Osteocyte (in vitro differentiated cells): ENCODE measurements at places on chromosomes 6 and 20.
A peak's percentile ranks its signal among the peaks of the same experiment; 100 is the strongest.

GRCh38 chr6:91167846-91168245, 581.0 kb upstream of the MAP3K7 start:
- DNase-seq = no peak

- no peak for DNase-seq
Observed at GRCh38 chr6:161107779-161108730, 116.5 kb downstream of the MAP3K4 start.

DNA sequence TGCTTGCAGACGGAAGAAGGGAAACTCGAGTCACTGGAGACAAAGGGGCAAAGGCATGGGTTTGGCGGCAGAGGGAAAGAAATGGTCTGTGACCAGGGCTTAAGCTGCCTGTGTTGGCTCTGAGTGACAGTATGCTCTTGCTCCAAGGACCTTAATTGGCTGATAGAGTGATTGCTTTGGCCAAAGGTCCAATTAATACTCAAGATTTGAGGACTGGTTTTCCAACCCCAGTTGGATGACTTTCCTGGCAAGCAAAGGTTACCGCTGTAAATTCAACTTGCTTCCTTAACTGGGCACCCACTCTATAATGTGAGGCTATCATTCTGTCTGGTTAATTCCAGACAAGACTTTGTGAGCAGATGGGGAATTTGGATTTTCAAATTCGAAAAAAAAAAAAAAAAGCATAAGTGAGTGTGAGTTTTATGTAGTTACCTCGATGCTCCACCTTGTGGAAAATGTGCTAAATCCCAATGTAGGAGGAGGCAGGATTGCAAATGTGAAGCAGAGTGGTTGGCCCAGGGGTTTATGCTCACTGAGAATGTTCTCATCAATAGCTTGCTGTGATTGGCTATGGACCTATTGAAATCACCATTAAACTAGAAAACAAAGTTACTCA, 150.7 kb upstream of the GMDS start:
- DNase-seq = no peak

DNA sequence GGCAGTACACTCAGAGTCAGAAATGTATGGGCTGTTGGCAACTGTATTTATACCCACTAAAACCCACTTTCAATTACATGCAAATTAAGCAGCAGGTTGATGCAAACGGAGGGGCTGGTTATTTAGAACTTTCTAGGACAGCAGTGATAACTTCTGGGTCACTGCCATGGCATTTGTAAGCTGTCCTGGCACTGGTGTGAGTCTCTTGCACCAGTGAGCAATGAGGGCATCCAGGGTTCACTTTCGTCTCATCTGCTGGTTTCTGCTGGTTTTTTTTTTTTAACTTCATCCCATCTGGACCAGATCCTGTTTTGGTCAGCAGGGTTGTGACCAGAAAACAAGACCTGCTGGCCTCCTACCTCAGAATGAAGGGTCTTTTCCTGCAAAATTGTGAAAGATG, 49.2 kb downstream of the CDH26 start:
- peak; percentile 13 for DNase-seq

DNA sequence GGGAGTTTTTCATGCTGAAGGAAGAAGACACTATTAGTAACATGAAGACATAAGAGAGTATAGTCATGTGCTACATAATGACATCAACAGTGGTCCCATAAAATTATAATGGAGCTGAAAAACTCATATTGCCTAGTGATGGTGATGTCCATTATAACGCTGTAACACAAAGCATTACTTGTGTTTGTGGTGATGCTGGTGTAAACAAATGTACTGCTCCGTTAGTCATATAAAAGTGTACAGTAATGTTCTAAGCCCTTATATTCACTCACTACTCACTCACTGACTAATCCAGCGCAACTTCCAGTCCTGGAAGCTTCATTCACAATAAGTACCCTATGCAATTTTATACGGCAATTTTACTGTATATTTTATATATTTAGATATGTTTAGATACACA, 26.8 kb upstream of the ASF1A start:
- no peak for DNase-seq

- DNase-seq = no peak
Observed at GRCh38 chr20:45363611-45364492, 896 bp downstream of the SYS1 start.

DNA sequence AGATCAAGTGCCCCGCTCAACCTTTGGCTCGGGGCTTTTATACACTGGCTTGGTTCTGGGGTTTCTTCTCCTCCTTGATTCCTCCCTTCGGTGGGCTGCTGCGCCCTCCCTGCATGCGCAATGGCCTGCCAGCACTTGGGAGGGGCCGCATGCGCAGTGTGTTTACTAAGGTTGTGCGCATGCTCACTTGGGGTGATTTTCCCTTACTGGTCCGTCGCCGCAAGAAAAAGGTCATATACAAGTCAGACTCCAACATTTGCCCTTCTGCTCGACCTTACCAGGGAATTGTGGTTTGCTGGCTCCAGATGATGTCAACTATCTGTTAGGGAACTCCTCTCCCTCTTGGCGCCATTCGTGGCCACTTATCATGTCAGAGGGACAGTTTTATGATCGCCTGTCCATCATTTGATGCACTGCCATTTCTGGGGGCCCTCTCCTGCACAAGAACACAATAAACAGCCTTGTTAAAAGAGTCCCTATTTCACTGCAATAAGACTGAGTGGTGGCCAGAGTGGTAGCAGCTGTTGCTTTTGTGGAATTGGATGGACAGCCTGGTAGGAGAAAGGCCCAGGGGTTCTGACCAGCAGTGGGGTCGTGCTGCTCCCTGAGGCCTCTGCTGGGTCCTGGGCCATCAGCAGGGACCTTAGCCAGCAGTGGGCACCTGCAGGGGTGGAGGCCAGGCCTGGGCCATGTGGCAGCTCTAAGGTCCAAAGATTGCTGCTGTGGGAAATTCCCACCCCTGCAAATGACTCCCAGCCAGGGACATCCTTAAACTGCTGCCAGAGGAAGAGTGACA, 2.8 kb upstream of the LBP start:
- no peak for DNase-seq

- DNase-seq = no peak
Observed at GRCh38 chr6:126682440-126682839, 342.5 kb downstream of the CENPW start.

DNA sequence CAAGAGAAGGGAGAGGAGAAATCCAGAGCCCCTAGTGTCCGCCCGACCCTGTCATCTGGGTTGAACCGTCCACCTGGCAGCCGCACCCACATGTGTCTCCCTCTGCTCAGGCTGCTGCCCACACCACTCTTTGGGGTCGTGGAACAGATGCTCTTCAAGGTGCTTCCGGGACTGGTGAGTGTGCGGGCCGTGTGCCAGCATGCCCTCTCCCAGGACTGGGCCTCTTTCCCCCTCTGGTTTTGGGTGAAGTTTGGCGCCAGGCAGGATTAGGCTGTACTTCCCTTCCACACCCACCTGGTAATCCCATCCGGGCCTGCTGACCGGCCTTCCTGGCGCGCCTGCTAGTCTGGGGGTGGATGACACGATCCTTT, 7.9 kb downstream of the BPIFB3 start:
- DNase-seq = no peak

DNA sequence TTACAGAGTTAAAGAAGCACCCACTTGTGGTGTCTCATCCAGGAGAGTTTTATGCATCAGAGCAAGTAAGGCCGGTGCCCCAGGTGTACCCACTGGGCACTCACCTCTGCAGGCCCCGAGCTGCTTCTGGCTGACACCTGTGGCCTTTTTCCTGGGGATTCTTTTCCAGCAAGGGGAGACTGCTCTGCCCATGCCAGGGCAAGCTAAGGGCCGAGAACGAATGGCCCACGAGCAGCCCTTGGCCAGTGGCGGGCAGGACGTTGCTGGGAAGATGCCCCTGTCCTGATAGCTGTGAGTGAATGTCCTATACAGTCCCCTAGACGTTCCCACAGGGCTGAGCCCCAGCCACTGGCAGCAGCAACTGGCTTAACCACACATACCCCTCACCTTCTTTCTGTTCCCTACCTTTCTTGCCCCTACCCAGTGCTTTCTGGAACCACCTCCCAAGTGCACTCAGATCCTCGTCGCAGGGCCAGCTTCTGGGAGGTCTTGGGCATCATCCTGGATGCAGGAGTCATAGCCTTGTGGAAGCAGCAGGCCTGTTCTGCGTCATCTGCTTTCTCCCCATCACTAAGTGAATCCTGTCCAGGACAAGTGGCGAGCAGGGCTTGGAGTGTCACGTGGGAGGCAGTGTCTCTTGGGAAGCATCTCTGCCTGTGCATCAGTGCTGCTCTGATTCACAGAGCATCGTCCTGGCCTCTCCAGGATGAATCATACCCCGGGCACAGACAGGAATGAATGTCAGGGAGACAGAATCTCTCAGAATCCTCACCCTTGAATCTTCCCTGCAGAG, 32.5 kb downstream of the SYNDIG1 start:
- DNase-seq = peak; percentile 81

DNA sequence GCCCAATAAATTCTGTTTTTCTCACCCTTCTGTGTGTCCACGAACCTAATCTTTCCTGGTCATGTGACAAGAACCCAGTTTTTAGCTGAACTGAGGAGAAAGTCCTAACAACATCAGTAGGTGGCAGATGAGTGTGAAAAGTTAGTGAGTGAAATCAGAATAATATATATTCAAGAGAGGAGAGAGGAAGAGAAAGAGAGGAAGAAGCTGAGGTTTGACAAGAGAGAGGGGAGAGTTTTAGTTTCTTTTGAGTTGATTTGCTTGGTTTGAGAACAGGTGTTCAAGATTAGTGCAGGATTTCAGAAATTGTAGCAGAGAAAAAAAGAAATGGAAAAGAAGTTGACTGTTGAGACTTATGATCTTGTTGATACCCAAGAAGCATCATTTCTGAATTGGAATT, 930.5 kb upstream of the FLRT3 start:
- DNase-seq = no peak

DNA sequence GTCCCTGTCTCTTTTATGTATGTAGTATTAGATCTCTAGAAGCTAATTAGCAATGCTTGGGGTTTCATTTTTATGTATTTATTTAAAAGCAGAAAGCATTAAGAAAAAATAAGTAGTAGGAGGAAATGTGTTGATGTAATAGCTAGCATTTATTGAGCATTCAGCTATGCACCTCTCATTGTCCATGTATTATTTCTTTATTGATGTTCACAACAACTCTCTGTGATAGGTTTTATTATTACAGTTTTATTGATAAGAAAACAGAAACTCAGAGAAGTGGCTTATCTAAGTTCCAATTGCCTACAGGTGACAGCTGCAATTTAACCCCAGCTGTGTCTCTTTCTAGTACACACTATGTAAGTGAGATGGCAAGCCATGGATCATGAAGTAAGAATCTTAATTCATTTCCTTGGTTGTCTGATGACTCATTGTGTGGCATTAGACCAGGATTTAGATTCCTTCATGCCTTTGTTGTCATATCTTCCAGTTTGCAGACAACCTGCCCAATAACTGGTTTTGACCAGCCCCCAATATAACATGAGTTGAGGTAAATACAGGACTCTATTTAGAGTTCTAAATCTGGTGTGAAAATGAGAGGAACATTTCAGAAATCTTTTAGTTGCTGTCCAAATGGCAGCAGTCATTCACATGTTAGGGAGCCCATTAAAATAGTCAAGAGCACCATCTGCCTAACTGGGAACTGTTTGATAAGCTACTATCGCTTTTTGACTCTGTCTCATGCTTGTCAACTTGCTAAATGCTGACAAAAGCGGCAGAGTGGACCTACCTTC, 170.8 kb upstream of the PHACTR1 start:
- no peak for DNase-seq

DNA sequence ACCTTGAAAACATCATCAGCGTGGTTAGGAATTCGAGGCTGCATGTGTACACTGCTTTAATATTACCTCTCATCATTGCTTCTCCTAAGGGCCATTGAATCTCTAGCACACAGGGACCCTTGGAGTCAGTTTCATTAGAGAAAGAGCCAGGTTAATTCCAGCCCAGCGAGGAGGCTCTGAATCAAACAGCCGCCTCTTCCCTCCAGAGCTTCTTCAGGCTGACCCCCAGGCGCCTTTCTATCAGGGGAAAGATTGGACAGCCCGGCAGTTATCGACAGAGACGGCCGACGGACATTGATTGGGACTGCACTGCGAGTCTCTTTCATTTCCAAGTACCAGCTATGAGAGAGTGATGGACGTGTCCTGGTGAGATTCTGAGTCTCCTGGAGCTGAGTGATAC, 159.2 kb downstream of the ANKRD60 start:
- DNase-seq = peak; percentile 32

DNA sequence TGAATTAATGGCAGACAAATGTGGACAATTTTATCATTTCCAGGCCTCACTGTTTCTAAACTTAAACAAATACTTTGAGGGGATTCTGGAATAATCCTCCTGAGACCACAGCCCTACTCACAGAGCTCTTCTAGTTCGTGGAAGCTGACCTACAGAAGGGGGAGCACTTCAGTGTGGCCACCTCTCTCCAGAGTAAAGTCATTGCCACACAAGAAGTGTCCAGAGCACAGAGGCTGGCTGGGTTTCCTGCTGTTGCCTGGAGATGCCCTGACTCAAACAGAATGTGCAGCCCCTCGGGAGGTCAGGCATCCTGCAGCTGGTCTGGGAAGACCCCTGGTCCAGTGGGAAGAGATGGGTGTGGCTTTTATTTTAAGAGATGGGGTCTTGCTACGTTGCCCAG, 110.9 kb downstream of the QRSL1 start:
- DNase-seq = no peak

DNA sequence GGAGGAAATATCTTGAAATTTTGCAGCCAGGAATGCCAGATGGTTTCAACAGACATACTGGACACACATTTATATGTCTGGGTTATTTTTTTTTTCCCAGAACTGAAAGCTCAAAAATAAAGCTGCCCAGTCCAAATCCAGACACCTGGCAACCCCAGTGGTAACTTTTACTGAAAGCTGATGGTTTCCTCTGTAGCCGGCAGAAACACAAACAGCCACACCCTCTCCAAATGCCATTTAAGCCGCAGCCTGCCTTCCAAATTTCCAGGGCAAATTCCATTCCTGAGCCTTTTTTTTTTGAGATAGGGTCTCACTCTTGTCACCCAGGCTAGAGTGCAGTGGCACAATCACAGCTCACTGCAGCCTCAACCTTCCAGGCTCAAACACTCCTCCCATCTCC, 6.5 kb upstream of the PREX1 start:
- no peak for DNase-seq

GRCh38 chr6:140283197-140283596, 908.7 kb upstream of the CITED2 start:
- no peak for DNase-seq

DNA sequence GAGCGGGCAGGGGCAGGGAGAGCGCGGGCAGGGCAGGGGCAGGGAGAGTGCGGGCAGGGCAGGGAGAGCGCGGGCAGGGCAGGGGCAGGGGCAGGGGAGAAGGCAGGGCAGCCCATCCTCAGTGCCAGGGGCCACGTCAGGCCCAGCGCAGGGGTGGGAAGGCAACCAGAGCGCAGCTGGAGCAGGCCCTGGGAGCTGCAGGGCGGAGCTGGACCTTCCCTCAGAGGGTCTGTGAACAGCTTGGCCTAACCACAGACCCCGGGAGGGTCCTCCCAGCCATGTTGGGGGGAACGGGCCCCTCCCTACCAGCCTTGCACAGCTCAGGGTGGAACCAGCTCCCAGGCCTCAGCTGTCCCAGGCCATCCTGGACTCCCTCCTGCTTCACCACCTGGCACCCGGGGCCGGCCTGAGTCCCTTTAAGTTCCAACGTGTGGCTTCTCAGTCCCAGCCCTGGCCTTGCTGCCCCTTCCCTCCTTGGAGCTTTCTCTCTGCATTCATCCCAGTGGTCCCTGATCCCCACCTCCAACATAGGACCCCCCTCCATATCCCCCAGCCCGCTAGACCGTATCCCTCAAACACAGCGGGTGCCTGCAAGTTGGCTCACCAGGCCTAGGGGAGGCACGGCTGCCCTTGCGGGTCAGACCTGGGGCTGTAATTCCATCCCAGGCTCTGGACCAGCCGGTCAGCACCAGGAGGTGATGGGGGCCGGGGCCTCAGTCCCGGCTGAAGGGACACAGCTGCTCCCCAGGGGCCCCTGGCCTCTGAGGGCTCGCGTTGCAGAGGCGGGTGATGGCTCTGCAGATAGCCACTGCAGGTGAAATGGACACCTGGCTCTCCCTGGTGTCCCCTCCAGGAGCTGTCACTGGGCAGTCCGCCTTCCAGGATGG, 5.6 kb upstream of the ZBTB46 start:
- DNase-seq = no peak
